ENCODE measurements at places on chromosomes 5 and 9.

- no peak for DNase-seq
Measured at GRCh38 chr5:116063950-116064349, 20.9 kb upstream of the COMMD10 start.

- no peak for DNase-seq
Measured at GRCh38 chr5:59685191-59685530, 208.4 kb downstream of the PDE4D start.

DNA sequence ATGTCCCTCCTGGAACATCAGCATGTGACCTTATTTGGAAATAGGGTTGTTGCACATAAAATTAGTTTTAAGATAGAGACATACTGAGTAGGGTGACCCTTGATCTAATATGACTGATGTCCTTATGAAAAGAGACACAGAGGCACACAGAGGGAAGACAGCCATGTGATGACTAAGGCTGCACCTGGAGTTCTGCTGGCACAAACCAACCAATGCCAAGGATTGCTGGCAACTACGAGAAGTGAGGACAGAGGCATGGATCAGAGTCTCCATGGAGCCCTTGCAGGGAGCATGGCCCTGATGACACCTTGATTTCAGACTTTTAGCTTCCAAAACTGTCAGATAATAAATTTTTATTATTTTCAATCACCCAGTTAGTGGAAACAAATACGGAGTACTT lies 101.9 kb downstream of the FBXL7 start:
- DNase-seq, result no peak

GRCh38 chr9:79301085-79301484 lies 270.7 kb upstream of the TLE4 start:
- DNase-seq, result no peak

DNA sequence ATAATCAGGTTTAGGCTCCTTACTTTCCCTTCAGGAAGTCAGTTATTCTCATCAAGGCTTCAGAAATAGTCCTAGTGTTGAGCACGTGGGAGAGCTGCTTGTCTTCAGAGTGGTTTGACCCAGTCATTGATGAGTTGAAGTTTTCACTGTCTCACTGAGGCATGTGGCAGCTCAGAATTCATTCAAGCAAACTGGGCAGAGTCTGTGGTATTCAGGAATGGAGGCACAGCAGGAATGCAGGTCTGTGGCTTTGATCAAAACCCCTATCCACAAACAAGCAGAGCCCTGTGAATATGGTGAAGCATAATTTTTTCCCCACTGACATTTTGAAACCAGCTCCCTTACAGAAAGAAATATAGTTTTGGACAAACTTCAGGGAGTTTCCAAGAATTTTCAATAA lies 207.3 kb downstream of the CD180 start:
- DNase-seq, result no peak

- DNase-seq, result no peak
Measured at GRCh38 chr9:132141948-132142594, 19.8 kb upstream of the NTNG2 start.

GRCh38 chr5:11758321-11758720 lies 145.9 kb downstream of the CTNND2 start:
- DNase-seq, result no peak

DNA sequence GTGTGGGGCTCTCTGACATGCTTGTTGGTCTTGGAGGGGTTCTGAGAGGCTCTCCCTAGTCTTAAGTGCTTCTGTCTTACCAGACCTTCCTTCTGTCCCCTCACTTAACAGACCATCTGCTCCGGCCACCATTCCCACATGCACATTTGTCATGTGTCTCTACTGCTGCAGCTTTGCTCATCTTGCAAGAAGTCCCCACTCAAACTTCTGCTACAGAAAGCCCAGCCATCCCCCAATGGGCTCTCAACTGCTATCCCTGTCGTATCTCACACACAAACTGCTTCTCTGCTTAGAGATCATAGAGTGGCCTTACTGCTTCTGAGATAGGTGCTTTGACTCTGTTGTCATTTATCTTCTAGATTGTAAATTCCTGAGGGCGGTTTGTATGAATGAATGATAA lies 69.4 kb downstream of the NUP214 start:
- DNase-seq, result no peak

DNA sequence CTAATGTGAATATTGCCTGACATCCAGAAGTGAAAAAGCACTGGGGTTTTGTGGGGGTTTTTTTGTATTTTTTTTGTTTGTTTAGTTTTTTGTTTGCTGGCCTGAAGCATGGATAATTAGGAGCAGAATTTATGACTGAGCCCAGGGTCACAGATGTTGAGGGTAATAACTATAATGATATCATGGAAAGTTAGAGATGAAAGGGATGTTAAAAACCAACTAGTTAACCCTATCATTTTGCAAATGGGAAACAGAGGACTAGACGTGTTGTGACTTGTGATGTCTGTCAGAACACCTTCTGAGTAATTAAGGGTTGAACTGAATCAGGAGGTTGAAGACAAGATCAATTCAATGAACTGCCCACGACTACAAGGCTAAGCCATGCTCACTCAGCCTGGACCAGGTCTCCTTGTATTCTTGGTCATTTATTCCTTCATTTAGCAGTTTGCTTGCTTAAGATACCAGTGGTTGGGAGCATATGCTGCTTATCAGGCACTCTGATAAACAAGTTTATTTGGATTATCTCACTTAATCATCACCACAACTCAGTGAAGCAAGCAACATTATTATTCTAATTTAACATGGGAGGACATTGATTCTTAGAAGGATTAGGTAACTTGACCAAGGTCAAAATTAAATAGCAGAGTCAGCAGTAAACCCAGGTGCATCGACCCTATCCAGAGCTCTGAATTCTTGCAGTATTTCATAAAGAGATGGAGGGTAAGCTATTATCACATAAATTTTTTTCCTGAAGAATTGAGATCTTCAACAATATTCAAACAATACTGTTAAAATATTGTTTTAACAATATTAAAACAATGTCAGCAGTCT lies 75.7 kb upstream of the PIK3R1 start:
- DNase-seq, result no peak

GRCh38 chr5:74934949-74935751 lies 69.0 kb upstream of the FAM169A start:
- DNase-seq, result no peak

DNA sequence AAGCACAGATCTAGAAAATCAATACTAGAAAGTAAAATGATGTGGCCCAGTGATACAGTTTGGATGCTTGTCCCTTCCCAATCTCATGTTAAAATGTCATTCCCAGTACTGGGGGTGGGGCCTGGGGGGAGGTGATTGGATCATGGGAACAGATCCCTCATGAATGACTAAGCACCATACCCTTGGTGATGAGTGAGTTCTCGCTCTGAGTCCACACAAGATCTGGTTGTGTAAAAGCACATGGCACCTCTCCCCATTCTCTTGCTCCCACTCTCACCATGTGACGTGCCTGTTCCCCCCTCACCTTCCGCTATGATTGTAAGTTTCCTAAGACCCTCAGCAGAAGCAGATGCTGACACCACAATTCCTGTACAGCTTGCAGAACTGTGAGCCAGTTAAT lies 234.2 kb upstream of the CDH6 start:
- DNase-seq, result no peak

- DNase-seq, result no peak
Measured at GRCh38 chr9:108549184-108549583, 306.6 kb downstream of the ACTL7B start.

- no peak for DNase-seq
Measured at GRCh38 chr5:120436996-120437395, 27.1 kb upstream of the PRR16 start.

- DNase-seq, result no peak
Measured at GRCh38 chr5:98713856-98714255, 59.6 kb upstream of the RGMB start.

GRCh38 chr9:130938652-130939404 lies at the start of gene FIBCD1:
FIBCD1 (minus strand) TSS chr9:130939247; CDS start chr9:130938607, 640 bp downstream.
- DNase-seq, result no peak

- DNase-seq, result no peak
Measured at GRCh38 chr5:83199126-83199525, 121.8 kb downstream of the XRCC4 start.

GRCh38 chr5:55903121-55903701 lies 52.1 kb downstream of the IL31RA start:
- no peak for DNase-seq

DNA sequence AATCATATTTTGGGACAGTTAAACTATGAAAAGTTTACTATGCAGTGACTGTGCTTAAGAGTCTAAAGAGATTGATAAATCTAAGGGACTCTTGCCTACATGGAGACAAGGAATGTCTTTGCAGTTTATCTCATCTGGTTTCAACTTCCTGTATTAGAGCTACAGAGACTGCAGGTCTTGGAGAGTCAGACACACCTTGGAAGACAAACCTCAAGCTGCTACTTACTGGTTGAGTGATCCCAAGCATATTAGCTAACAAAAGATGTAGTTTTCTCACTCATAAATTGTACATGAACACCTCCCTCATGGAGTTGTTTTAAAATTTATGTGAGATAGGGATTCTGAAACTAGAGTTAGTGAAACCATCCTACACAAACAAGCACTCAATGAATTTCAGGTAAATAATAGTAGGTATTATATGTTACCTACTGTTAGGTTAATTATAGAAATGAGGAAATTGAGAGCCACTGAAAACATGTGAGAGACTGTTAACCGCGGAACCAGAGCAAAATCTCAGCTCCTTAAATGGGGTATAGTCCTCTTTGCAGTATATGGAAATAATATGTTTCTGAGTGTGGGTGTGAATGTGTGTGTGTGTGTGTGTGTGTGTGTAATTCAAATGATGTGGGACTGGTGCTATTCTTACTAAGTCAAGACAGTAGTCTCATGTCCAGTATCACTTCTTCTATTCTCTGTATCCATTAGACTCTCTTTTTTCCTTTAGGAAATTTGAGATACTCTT lies 752.1 kb downstream of the DTWD2 start:
- DNase-seq, result no peak

- DNase-seq, result no peak
Measured at GRCh38 chr5:57429513-57430120, 53.0 kb downstream of the ACTBL2 start.

DNA sequence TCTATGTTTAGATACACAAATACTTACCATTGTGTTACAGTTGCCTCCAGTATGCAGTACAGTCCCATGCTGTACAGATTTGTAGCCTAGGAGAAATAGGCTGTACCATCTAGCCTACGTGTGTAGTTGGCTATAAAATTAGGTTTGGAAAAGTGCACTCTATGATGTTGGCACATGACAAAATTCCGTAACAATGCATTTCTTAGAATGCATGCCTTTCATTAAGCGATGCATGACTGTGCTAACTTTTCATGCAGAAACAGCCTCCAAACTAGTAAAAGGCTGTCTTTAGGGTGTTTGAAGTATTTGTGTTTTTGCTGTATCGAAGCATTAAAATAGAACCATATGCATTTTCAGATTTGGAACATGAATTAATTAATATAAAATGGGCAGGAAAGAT lies 157.9 kb downstream of the RMI1 start:
- DNase-seq, result no peak

DNA sequence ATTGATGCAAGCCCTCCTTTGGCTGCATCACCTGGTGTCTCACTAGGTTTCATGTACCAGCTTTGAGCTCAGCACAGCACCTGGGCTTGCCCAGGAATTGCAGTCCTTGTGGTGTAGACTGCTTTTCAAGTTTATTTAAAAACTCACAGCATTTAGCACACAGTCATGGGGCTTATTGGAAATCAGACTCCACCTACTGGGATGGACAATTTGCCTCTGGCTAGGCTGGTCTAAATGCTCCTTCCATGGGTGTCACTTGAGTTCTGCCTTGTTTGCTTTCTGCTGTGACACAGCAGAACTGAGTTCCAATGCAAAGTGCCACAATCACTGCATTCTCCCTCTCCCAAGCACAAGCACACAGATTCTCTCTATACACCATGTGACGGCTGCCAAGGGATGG lies 453.3 kb downstream of the GABRG2 start:
- DNase-seq, result no peak

GRCh38 chr9:96317335-96317980 lies 15.5 kb upstream of the HSD17B3 start:
- no peak for DNase-seq

- no peak for DNase-seq
Measured at GRCh38 chr9:117821954-117822353, 117.8 kb downstream of the TLR4 start.

DNA sequence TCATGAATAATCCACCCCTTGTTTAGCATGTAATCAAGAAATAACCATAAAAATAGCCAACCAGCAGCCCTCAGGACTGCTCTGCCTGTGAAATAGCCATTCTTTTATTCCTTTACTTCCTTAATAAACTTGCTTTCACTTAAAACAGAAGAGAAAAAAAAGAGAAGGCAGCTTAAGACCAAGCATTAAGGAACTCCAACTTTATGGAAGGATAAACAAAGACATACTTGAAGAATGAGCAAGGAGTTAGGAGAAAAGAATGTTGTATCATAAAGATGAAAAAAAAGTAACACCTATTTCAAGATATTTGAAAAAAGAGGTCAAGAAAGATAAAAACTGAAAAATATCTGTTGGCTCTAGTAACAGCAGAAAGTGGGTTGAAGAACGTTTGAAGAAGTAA lies 107.6 kb downstream of the RNF180 start:
- DNase-seq, result no peak

DNA sequence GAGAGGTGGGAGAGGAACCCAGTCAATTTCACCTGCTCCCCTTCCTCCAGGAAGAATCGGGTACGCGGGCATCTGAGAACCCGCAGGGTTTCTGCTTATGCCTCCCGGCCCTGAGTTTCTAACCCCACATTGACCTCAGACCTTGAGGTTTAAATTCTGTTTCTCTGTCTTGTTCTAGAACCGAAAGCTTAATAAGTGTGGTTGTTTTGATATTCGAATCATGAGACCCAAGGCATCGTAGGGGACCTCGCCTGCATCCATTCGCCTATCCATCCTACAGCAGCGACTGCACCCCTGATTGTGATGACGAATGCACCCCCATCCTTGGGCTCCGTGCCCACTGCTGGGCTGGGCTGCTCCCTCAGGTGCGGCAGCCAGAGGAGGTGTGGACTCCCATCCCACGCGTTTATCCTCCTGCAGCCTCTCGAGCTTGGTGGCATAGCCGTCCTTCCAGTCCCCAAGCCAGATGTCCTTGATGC lies 80.8 kb upstream of the IER5L start:
- DNase-seq, result no peak

GRCh38 chr5:167759057-167759821 lies 532.2 kb upstream of the WWC1 start:
- no peak for DNase-seq
